ENCODE measurements at places on chromosomes 7 and 10.
A peak's percentile ranks its signal among the peaks of the same experiment; 100 is the strongest.

DNA sequence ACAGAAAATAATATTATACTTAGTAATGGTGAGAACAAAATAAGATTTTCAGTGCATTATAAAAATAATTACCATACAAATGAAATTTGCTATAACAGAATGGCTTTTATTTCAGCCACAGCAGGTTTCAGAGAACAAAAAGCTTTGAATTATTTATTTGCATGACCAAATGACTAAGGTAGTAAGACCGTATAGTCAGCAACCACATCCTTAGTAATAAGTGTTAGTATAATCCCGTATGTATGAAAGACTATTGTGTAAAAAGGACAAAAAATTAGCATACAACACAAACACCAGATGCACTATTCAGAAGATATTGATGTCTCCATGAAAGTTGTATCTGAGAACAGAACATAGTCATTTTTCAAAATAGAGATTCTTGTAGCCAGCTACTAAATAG is 12.2 kb downstream of the PDZD8 start:
- no peaks in the 10 kb centered on the region for H3K36me3 ChIP-seq
- DNase-seq, result no peak
- no peak overlapping the region for H3K4me3 ChIP-seq
- no peaks in the 10 kb centered on the region for H3K27me3 ChIP-seq

DNA sequence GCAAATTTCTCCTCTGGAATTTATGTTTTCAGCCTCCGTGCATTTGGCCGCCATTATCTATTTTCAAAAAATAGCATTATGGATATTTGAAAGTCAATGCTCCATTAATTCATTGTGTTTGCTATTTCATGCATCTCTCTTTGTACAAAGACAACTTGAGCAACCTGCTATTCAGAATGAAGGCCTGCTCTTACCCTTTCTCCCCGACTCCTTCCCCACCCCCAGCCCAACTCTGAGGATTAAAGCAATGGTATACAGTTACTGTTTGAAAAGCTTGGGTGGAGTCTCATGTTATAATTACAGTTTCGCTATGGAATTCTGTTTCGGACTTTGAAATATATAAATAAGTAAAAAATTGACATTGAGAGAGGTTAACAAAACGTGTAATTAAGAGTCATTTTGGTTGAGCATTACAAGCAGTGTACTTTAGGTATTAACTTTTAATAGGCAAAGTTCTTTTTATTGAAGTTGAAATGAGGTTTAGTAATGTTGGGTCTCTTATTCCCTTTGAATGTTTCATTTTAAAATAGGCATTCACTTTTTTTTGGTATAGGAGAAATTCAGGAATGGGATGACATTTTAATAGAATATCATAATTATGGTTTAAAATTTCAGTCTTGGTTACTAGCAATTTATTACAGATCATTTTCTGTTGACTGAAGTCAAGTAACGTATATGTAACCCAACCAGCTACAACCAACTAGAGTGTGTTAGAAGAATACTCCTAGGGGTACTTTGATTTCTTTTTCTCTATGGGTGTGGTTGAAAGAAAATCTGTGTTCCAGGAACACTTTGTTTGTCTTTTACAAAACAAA is 93.1 kb downstream of the ARID5B start:
- DNase-seq, result no peak
- no peak overlapping the region for H3K27ac ChIP-seq
- peaks cover 30% of the 10 kb centered on the region for H3K4me1 ChIP-seq
- H3K4me3 ChIP-seq, result no peak overlapping the region
- peaks cover 7% of the 10 kb centered on the region for H3K36me3 ChIP-seq

GRCh38 chr7:128734890-128735289 is 4.3 kb upstream of the CALU start:
- no peak for DNase-seq
- no peaks in the 10 kb centered on the region for H3K27me3 ChIP-seq
- H3K36me3 ChIP-seq, result peaks cover 5% of the 10 kb centered on the region
- no peak overlapping the region for H3K27ac ChIP-seq
- H3K4me3 ChIP-seq, result no peak overlapping the region

DNA sequence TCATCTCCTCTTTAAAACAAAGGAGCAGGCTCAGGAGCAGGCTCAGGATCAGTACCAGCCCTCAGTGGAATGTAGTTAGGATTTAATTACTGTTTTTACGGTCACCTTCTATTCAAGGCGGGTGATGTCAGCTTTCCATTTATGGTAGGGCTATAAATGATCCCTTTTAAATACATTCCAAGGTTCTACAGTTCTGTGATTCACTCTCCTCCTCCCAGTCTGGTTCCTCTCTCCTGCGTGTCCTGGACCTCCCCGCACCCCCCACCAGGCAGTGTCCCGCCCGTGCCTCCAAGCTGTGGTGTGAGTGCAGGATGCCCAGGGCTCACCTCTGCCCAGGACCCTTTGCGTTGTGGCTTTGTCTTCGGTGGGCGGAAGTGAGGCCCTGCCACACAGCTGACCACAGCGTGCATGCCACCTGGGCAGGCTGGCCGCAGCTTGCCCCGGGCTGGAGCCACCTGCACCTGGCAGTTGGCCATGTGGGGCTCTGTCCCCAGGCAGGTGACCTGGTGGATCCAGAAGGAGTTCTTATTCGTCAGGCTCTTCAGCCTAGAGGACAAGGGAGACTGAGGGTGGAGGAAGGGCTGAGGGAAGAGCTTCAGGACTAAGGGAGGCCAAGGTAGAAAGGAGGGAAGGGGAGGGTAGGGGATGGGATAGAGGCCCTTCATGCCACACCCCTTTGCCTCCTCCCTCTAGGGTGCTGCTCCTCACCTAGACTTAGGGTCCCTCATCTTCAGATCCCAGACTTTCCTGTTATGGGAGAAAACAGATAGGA is 9.1 kb downstream of the LOXL4 start:
- DNase-seq, result no peak
- no peak overlapping the region for H3K27ac ChIP-seq
- H3K4me1 ChIP-seq, result no peaks in the 10 kb centered on the region
- no peaks in the 10 kb centered on the region for H3K27me3 ChIP-seq
- no peak overlapping the region for H3K4me3 ChIP-seq
- no peaks in the 10 kb centered on the region for H3K36me3 ChIP-seq

GRCh38 chr7:125663961-125664360 is 734.3 kb upstream of the POT1 start:
- peak; percentile 6 for DNase-seq
- no peaks in the 10 kb centered on the region for H3K27me3 ChIP-seq
- no peaks in the 10 kb centered on the region for H3K4me1 ChIP-seq
- no peak overlapping the region for H3K4me3 ChIP-seq

GRCh38 chr10:13592306-13592705 is 5.5 kb downstream of the PRPF18 start:
- H3K27me3 ChIP-seq, result no peaks in the 10 kb centered on the region
- H3K4me3 ChIP-seq, result no peak overlapping the region
- no peak overlapping the region for H3K27ac ChIP-seq
- no peak for DNase-seq
- H3K36me3 ChIP-seq, result peaks cover 4% of the 10 kb centered on the region

- DNase-seq, result no peak
- no peaks in the 10 kb centered on the region for H3K36me3 ChIP-seq
- H3K4me3 ChIP-seq, result no peak overlapping the region
- no peaks in the 10 kb centered on the region for H3K27me3 ChIP-seq
- no peak overlapping the region for H3K27ac ChIP-seq
- no peaks in the 10 kb centered on the region for H3K4me1 ChIP-seq
Measured at GRCh38 chr10:121683816-121684215, 85.6 kb upstream of the FGFR2 start.

DNA sequence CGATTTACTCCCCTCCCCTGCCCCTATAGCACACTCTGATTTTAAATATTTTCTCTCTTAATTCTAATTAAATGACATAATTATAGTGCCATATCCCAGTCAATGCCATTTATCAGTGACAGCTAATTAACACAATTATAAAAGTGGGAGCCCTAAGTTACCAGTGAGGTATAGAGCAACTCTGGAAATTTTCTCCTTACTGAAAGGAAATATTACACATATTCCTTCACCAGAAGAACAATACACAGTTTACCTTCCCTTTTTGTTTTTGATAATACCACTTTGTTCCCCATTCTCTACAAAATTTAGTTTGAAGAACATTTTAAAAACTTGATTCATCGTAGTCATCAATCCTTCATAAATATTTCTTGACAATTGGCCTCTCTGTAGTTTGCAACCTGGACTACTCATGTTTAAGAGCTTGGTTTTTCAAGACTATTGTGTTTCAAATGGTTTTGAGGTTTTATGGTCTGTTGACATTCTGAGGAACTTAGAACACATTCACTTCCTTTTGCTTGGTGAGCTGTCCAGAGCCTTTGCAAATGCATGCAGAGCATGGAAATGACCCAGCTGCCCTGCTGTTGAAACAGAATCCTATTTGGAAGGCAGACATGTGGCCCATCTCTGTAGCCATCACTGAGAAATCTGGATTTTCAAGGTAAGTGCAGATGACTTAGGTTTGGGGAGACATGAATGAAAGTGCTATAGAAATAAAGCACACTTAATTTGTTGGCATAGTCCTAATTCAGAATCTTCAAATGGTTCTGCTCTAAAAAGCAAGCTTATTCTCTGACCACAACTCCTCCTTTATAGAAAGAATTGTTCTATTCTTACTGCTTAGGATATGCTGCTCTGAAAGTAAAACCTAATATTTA is at the start of gene GPR141:
Gene GPR141, plus strand, starts transcription at position 521 of the 875 bp plus-strand sequence. CDS start 56,628 bp downstream, outside the sequence.
- no peak within 1 kb of the TSS for H3K27ac ChIP-seq
- H3K4me1 ChIP-seq, result peaks cover 16% of the 10 kb centered on the region
- H3K27me3 ChIP-seq, result no peaks in the 10 kb centered on the region
- DNase-seq, result peak; percentile 80
- H3K36me3 ChIP-seq, result no peaks in the 10 kb centered on the region

- H3K4me3 ChIP-seq, result no peak overlapping the region
- no peak for DNase-seq
- peaks cover 24% of the 10 kb centered on the region for H3K4me1 ChIP-seq
- no peak overlapping the region for H3K27ac ChIP-seq
- H3K27me3 ChIP-seq, result no peaks in the 10 kb centered on the region
Measured at GRCh38 chr10:76977046-76977445, 660.6 kb downstream of the KCNMA1 start.

DNA sequence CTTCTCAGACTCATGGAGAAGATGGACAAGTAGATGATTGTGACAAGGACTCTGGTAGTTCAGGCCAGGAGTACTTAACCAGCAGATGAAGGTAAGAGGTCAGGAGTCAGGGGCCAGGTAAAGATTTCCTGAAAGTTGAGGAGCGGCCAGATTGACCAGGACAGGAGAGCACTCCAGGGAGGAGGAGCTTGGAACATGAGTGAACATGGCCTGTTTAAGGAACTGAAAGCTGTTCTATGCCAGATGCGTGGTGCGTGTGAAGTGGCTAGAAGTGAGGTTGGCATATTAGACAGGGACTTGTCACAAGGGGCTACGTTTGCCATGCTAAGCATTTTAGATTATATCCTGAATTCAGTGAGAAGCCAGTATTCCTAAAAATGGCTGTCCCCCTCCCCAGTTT is 157.2 kb downstream of the WNT2 start:
- H3K27ac ChIP-seq, result no peak overlapping the region
- H3K4me3 ChIP-seq, result no peak overlapping the region
- H3K4me1 ChIP-seq, result no peaks in the 10 kb centered on the region
- H3K27me3 ChIP-seq, result no peaks in the 10 kb centered on the region
- no peak for DNase-seq
- no peaks in the 10 kb centered on the region for H3K36me3 ChIP-seq

GRCh38 chr10:122554131-122555036 is 6.2 kb upstream of the DMBT1 start:
- no peak overlapping the region for H3K4me3 ChIP-seq
- H3K36me3 ChIP-seq, result no peaks in the 10 kb centered on the region
- no peaks in the 10 kb centered on the region for H3K4me1 ChIP-seq
- no peak for DNase-seq

GRCh38 chr7:116902867-116903266 is 40.5 kb downstream of the CAPZA2 start:
- peaks cover 16% of the 10 kb centered on the region for H3K36me3 ChIP-seq
- no peak overlapping the region for H3K27ac ChIP-seq
- no peak for DNase-seq
- H3K4me1 ChIP-seq, result no peaks in the 10 kb centered on the region

DNA sequence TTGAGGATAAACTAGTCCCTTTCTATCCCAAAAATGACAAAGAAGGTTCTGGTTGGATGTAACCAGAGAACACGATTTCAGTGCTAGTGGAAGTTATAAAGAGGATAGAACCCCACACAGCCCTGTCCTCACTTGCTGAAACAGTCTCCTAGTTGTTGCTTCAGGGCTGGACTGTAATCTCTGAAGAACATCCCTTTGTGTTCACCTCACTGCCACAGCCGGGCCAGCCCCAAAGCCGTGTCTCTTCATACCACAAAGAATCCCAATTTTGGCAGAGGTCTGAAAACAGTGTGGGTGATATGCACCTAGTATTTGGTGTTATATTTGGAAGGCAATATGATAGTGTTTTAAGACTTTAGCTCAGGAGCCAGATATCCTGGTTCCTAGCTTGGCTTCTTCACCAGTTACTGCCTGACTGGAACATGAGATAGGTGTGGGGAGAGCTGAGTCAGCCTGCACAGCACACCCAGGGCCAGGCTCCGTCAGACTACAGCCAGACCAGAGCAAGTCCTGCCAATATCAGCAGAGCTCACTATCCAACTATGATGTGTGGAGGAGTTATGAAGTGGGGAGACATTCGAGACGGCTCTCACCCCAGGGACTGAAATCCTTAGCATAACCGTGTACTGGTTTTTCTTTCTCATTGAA is 21.2 kb downstream of the CYP3A4 start:
- no peaks in the 10 kb centered on the region for H3K4me1 ChIP-seq
- no peak overlapping the region for H3K27ac ChIP-seq
- no peaks in the 10 kb centered on the region for H3K36me3 ChIP-seq
- peak; percentile 39 for DNase-seq
- H3K27me3 ChIP-seq, result no peaks in the 10 kb centered on the region
- no peak overlapping the region for H3K4me3 ChIP-seq

DNA sequence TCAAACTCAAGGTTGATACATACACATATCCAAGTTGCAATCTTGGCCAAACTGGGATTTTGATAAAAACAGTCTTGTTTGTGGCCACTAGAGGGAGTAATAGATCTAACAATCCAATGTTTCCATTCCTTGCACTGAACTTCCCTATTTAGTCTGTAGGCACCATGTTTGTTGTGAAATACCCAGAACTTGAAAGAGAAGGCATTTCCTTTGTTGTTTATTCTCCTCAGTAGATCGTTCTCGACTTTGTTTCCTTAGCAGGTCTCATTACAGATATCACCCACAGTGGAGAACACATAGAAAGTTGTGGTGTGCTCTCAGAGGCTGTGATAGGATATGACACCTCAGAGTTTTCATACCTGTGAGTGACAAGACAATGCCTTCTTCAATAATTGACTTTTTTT is 70.3 kb upstream of the MXI1 start:
- peaks cover 3% of the 10 kb centered on the region for H3K4me1 ChIP-seq
- peak; percentile 92 for DNase-seq
- H3K27me3 ChIP-seq, result no peaks in the 10 kb centered on the region
- no peak overlapping the region for H3K4me3 ChIP-seq

- no peaks in the 10 kb centered on the region for H3K27me3 ChIP-seq
- H3K36me3 ChIP-seq, result no peaks in the 10 kb centered on the region
- H3K27ac ChIP-seq, result no peak overlapping the region
- H3K4me1 ChIP-seq, result no peaks in the 10 kb centered on the region
- DNase-seq, result no peak
- H3K4me3 ChIP-seq, result no peak overlapping the region
Measured at GRCh38 chr10:77357611-77358310, 279.8 kb downstream of the KCNMA1 start.

All from lung (tissue), 17 donors.